Body of pancreas (tissue), 4 donors: ENCODE measurements at places on chromosomes 11 and 22. TPM values are rescaled to one million over a fixed set of nuclear protein-coding genes. Genes with fewer than 3 reads are reported as not detected.

DNA sequence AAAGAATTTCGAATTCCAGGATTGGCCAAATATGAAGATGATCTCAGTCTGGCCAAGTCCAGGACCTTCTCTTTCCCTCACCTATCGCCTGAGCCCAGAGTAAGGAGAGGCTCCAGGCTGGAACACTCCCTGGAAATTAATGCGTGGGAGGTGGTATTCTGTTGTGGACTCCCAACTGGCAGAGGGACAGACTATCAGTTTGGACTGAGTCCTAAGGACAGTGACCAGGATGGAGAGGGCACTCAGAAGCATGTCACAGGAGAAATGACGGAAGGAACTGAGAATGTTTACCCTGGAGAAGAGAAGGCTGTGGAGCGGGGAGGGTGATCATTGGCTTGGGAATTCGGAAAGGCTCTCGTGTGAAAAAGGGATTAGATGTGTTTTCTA is 84.4 kb downstream of the RPL27A start:
- H3K27ac ChIP-seq: no peak overlapping the region
- DNase-seq: no peak
- H3K36me3 ChIP-seq: no peaks in the 10 kb centered on the region
- H3K4me3 ChIP-seq: no peak overlapping the region
- H3K27me3 ChIP-seq: no peaks in the 10 kb centered on the region

GRCh38 chr22:47318041-47318737 is 555.7 kb downstream of the TBC1D22A start:
- H3K27ac ChIP-seq: no peak overlapping the region
- no peaks in the 10 kb centered on the region for H3K36me3 ChIP-seq
- H3K4me1 ChIP-seq: no peaks in the 10 kb centered on the region
- H3K27me3 ChIP-seq: no peaks in the 10 kb centered on the region
- no peak for DNase-seq
- no peak overlapping the region for H3K4me3 ChIP-seq

- no peaks in the 10 kb centered on the region for H3K27me3 ChIP-seq
- H3K4me1 ChIP-seq: no peaks in the 10 kb centered on the region
- no peak overlapping the region for H3K27ac ChIP-seq
These were observed 26.0 kb downstream of the MUC2 start for GRCh38 chr11:1100417-1101245.

- no peak for DNase-seq
- no peak overlapping the region for H3K4me3 ChIP-seq
- H3K27me3 ChIP-seq: no peaks in the 10 kb centered on the region
- no peaks in the 10 kb centered on the region for H3K36me3 ChIP-seq
These were observed 14.6 kb downstream of the SMARCB1 start for GRCh38 chr22:23801238-23801821.

The BLID gene
- total RNA-seq: not detected

DNA sequence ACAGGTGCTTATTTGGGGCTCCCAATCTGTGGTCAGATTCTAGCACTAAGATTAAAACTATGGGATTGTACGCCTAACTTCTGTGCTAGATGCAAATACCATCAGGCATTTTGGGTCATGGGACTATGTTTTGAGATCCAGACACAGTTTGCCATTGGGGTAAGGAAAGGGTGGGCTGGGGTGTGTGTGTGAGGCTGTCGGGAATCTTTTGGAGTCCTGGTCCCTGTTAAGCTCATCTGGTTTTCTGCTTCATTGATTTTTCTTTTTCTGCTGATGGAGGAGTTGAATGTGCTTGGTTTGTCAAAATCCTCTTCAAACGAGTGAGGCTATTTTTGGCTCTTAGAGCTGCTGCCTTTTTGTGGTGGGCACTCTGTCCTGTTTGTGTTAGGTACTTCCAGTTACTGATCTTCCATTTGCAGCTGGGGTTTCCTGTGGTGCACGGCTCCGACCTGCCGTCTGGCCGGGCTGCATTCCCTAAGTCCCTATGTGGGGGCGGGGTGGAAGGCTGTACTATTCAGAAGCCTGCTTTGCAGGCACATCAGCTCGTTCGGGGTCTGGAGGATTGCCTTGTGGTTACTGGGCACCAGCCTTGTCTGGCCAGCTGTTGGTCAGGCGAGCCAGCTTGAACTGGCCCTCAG is 2.9 kb downstream of the BCR start:
- peaks cover 57% of the 10 kb centered on the region for H3K4me1 ChIP-seq
- no peaks in the 10 kb centered on the region for H3K27me3 ChIP-seq
- H3K36me3 ChIP-seq: no peaks in the 10 kb centered on the region
- no peak overlapping the region for H3K27ac ChIP-seq
- no peak overlapping the region for H3K4me3 ChIP-seq
- DNase-seq: peak; percentile 74

The TTLL12 gene
- 21.0 TPM for total RNA-seq

DNA sequence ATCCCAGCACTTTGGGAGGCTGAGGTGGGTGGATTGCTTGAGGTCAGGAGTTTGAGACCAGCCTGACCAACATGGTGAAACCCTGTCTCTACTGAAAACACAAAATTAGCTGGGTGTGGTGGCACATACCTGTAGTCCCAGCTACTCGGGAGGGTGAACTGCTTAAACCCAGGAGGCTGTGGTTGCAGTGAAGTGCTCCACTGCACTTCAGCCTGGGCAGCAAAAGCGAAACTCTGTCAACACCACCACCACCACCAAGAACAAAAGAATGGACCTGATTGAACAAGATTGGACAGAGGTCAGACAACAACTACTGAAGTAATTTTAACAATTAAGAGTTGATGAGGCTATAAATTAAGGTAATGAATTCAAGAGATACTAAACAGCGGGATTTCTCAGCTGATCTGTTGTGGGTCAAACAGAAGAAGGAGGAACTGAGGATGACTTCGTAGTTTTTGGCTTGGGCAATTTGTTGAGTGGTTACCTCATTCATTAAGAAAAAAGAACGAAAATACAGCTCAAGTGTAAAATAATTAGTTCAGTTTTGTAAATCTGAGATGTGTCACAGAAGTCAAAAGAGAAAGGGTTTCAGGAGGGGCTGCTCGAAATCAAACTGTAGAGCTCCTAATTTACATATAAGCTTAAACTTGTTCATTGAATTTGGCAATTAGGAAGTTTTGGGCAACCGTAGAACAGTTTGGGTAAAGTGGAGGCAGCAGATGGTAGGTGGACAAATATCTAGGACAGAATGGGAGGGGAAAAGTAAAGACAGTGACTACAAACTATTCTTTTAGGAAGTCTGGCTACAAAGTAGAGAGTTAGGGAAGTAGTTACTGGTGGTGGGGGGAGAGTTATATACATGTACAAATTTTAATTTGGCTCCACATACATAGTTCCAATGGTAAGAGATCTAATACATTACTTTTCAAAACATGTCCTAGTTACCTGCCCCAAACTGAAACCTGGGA is 4.5 kb downstream of the IL18 start:
- no peak for DNase-seq
- no peak overlapping the region for H3K4me3 ChIP-seq
- peaks cover 6% of the 10 kb centered on the region for H3K4me1 ChIP-seq
- H3K27ac ChIP-seq: no peak overlapping the region

The DNAJC24 gene
- 16.1 TPM for total RNA-seq

DNA sequence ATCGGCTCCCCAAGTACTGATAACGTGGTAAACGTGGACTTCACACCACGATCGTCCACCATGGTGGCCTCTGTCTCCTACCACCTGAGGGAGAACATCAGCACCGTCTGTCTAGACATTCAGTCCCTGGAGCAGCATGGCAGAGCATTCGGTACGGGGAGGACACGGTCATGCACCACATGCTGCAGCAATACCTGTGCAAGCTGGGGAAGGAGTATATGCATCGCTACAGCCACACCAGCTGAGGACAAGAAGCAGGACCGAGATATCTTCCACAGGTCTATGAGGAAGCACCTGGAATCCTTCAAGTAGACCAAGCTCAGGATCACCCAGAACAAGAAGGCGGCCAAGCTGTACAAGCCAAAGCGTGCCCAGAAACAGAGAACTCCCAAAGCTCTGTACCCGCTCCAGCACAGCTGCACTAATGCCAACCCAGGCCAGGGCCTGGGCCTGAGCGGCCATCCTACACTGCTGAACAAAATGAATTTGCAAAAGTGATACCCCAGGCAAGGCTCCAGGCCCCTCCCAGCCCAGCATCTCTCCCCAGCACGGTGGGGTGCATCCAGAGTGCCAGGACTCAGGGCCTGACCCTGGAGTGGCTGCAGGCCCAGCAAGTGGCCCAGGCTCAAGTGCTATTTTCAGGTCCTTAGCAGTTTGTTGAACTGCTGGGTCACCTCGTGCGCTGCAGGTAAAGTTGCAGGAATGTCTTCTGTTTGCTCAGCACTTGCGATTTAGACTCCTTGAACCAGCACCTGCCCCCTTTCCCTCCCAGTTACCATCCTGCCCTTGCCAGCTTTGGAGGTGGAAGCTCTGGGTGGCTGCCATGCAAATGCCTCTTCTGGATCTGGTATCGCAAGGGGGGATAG is 119.3 kb upstream of the SERPIND1 start:
- H3K36me3 ChIP-seq: no peaks in the 10 kb centered on the region
- no peaks in the 10 kb centered on the region for H3K27me3 ChIP-seq

DNA sequence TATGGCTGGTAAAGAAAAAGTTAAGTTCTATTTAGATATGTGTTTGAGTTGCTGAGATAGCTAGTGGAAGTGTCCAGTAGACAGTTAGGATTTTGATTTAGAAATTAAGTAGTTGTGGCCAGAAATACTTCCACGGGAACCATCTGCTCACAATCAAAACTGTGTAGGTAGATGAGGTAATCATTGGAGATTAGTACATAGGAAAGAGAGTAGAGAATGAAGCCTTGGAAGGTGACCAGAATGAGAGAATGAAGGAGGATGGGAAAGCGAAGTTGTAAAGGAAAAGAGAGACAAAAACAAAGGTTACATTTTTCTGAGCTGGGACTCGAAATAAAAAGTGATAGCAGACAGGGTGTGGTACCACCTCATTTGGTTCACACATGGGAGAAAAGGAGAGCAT is 296.9 kb upstream of the SORL1-AS1 start:
- H3K36me3 ChIP-seq: no peaks in the 10 kb centered on the region
- peaks cover 2% of the 10 kb centered on the region for H3K4me1 ChIP-seq
- no peak overlapping the region for H3K4me3 ChIP-seq
- no peak overlapping the region for H3K27ac ChIP-seq
- DNase-seq: no peak

GRCh38 chr11:35709376-35709775 is 46.8 kb downstream of the TRIM44 start:
- no peaks in the 10 kb centered on the region for H3K27me3 ChIP-seq
- DNase-seq: no peak

The INS gene
- total RNA-seq: 1,947 TPM

- H3K4me3 ChIP-seq: no peak overlapping the region
- DNase-seq: no peak
- no peaks in the 10 kb centered on the region for H3K27me3 ChIP-seq
- H3K27ac ChIP-seq: no peak overlapping the region
- peaks cover 58% of the 10 kb centered on the region for H3K4me1 ChIP-seq
- H3K36me3 ChIP-seq: no peaks in the 10 kb centered on the region
These were observed 3.2 kb downstream of the AMOTL1 start for GRCh38 chr11:94771390-94771789.

GRCh38 chr22:23774922-23775436 is 2.3 kb downstream of the MMP11 start:
- no peak overlapping the region for H3K4me3 ChIP-seq
- no peak for DNase-seq

DNA sequence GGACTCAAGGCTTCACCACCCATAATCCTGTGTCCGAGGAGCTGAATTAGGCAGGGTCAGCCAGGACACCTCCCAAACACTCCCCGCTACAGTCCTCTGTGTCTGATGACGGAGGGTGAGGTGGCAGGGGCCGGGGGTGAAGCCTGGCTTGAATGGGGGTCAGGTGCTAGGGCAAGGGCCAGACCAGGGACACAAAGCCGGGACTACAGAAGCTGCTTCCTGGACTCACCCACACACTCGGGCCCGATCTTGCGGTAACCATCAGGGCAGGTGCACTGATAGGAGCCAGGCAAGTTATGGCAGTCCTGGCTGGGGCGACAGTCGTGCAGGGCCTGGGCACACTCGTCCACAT is 2.3 kb downstream of the EFEMP2 start:
- H3K36me3 ChIP-seq: peaks cover 4% of the 10 kb centered on the region
- peaks cover 25% of the 10 kb centered on the region for H3K4me1 ChIP-seq
- no peak overlapping the region for H3K4me3 ChIP-seq
- no peaks in the 10 kb centered on the region for H3K27me3 ChIP-seq
- DNase-seq: no peak

DNA sequence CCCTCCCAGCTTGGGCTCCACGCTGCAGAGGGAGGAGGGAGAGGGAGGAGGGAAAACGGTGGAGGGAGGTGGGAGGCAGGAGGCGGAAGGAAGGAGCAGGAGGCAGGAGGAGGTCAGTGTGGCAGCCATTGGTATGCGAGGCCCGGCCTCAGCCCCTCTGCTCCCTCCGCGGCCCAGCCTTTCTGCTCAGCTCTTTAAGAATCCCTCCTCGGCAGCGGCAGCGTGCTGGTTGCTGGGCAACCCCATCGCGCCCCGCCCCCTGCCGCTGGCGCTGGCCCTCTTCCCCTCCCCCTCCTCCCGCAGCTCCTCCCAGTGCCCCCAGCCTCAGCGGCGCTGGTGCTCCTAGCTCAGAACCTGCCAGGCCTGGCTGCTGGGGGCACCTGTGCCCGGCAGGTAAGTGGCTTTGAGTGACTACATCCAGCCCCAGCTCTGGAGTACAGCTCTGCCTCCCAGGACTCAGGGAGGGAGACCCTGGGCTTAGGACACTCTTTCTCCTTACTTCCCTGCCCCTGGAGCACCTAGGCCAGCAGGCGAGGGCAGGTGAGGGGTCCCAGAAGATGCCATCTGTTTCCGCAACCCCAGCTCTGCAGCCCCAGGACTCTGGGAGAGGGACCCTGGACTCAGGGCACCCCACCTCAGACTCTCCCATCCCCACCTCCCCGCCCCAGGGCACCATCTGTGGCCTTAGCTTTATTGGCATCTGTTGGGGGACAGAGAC is 7.2 kb upstream of the FLRT1 start:
- H3K4me1 ChIP-seq: peaks cover 6% of the 10 kb centered on the region
- H3K27ac ChIP-seq: no peak overlapping the region
- H3K4me3 ChIP-seq: no peak overlapping the region
- no peaks in the 10 kb centered on the region for H3K36me3 ChIP-seq
- no peaks in the 10 kb centered on the region for H3K27me3 ChIP-seq

- DNase-seq: no peak
- no peaks in the 10 kb centered on the region for H3K27me3 ChIP-seq
- H3K36me3 ChIP-seq: no peaks in the 10 kb centered on the region
- H3K27ac ChIP-seq: no peak overlapping the region
- peaks cover 18% of the 10 kb centered on the region for H3K4me1 ChIP-seq
- no peak overlapping the region for H3K4me3 ChIP-seq
These were observed 16.3 kb downstream of the IFT27 start for GRCh38 chr22:36759481-36760159.

The TRIM49C gene
- not detected for total RNA-seq

- no peak overlapping the region for H3K27ac ChIP-seq
- H3K4me1 ChIP-seq: no peaks in the 10 kb centered on the region
- no peaks in the 10 kb centered on the region for H3K27me3 ChIP-seq
- H3K4me3 ChIP-seq: no peak overlapping the region
These were observed 57.8 kb upstream of the TENM4 start for GRCh38 chr11:79498667-79499066.

The MPZL3 gene
- 4.0 TPM for total RNA-seq

GRCh38 chr11:34417202-34417601 is 21.5 kb upstream of the CAT start:
- no peaks in the 10 kb centered on the region for H3K36me3 ChIP-seq
- H3K4me1 ChIP-seq: peaks cover 12% of the 10 kb centered on the region
- DNase-seq: no peak
- H3K27me3 ChIP-seq: no peaks in the 10 kb centered on the region
- H3K27ac ChIP-seq: no peak overlapping the region

- no peak for DNase-seq
- peaks cover 30% of the 10 kb centered on the region for H3K4me1 ChIP-seq
- peak overlapping the region; percentile 35 for H3K4me3 ChIP-seq
- H3K36me3 ChIP-seq: no peaks in the 10 kb centered on the region
- no peaks in the 10 kb centered on the region for H3K27me3 ChIP-seq
These were observed 332 bp downstream of the TEAD1 start for GRCh38 chr11:12674571-12674935.

The ANKK1 gene
- total RNA-seq: 1.3 TPM

The RANBP1 gene
- total RNA-seq: 134 TPM
